ENCODE measurements at places on chromosomes 6 and 20. TPM values are rescaled to one million over a fixed set of nuclear protein-coding genes. Genes with fewer than 3 reads are reported as not detected.

The ZNF334 gene
- polyA plus RNA-seq, result 0.65 TPM

The FUT9 gene
- not detected for polyA plus RNA-seq

- no peak for DNase-seq
Observed at GRCh38 chr6:52788478-52788877, 15.1 kb downstream of the GSTA1 start.

DNA sequence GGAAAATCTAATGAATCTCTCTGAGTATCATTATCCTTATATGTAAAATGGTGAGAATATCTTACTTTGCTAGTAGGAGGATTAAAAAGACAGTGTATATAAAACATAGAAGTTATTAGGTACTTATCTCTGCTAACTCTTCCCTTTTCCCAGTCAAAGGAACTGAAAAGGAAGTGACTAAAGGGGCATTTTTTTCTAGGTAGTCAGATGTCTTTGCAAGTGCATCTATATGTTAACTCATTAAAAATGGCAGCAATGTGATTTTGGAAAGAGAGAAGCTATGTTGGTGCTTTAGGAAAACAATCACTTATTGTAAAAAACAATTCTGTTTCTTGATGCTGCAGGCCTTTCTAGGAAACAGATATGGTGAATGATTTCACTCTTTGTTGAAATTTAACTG lies 180.9 kb downstream of the SAMD5 start:
- DNase-seq, result no peak

GRCh38 chr20:31476643-31477215 lies 1.6 kb downstream of the REM1 start:
- DNase-seq, result no peak

- DNase-seq, result no peak
Observed at GRCh38 chr6:130697271-130697994, 129.8 kb upstream of the SMLR1 start.

- DNase-seq, result no peak
Observed at GRCh38 chr6:132190815-132191175, 210.5 kb downstream of the MOXD1 start.
